ENCODE measurements at places on chromosomes 3 and 15.
A peak's percentile ranks its signal among the peaks of the same experiment; 100 is the strongest.

GRCh38 chr3:37511463-37511920 is 337.1 kb upstream of the LRRFIP2 start:
- no peak for DNase-seq

DNA sequence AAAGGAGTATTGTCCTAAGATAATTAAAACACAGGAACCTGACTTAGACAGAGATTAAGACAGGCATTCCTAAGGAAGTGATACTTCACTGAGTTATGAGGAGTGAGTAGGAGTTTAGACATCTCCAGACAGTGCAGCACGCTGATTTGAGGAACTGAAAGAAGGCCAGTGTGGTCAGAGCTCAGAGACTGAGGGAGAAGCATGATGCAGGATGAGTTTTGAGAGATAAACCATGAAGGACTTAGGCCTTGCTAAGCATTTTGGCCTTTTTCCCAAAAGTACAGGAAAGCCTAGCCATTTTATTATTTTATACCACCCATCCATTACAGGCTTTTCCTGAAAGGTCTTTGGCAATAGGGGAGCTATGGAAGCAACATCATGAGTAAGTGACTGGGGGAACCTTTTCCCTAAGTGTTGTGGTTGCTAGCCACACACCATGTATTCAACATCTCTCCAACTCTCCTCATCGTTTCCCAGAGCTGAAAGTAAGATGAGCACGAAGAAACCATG is 375.6 kb upstream of the TPRG1 start:
- no peak for DNase-seq

DNA sequence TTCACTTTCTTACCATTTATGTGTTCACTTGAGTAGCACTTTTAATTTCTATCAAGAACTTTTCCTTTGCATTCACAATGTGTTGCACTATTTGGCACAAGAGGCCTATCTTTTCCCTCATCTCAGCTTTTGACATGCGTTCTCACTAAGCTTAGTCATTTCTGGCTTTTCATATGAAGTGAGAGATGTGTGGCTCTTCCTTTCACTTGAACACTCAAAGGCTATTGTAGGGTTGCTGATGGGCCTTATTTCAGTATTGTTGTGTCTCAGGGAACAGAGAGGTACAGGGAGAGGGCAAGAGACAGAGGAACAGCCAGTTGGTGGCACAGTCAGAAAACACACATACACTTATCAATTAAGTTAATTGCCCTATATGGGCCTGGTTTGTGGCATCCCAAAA is 127.4 kb upstream of the MLF1 start:
- DNase-seq, result no peak

- no peak for DNase-seq
These were observed 220.8 kb upstream of the TPRG1 start for GRCh38 chr3:188950832-188951489.

- peak; percentile 9 for DNase-seq
These were observed 57.8 kb upstream of the ACTC1 start for GRCh38 chr15:34853001-34853758.

GRCh38 chr15:90497912-90498311 is 31.8 kb upstream of the CRTC3 start:
- no peak for DNase-seq

DNA sequence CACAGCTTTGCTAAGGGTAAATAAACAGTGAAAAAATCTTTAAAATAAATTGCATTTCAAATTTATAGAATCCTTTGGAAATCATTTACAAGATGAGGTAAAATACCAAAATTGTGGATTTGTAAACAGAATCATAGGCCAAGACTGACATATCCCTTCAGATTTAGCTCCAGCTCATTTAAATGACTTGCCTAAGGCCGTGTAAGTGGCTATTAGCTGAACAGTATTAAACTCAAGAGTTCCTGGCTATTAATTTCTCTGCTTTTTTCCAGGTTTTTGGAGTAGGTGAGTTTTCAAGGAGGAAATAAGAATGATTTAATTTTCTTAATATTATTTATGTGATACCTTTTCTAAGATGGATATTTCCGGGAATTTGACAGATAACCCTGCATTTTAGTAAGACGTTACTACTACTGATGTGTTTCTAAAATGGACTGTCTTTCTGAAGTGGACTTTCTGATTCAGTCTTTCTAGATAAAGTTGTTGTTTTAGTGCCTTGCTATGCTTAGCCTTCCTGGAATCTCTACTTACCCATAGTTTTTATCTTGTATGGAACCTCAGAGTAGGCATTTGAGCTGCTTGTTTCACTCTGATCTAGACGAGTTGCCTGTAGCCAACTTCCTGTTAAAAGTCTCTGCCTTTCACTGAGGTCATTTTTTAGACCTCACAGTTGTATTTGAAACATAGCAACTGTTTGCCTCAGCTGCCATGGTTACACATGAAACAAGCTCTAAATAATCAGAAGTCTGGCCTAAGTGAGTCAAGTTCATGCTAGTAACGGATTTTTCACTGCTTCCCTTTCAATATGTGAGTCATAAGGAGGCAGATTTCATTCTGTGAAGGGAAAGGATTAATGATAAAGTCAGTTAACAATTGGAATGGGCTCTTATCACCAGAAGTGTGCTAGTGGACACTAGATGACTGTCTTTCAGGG is 127.0 kb downstream of the KLHL25 start:
- DNase-seq, result peak; percentile 18

GRCh38 chr3:57120040-57120439 is 45.1 kb downstream of the IL17RD start:
- no peak for DNase-seq

DNA sequence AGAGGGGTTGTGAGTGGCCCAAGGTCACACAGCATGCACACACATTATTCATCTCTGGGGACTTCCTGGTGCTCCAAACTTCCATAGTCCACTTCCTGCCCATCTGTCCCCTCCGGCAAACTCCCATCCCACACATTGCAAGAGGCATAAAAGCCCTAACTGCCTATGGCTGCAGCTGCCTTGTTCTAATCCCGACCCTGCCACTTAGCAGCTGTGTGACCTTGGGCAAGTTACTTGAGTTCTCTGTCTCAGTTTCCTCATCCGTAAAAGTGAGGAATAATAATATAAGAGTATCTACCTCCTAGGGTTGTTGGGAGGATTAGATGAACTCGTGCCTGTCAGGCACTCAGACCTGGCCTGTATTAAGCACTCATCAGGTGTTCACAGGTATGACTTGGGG is 84.2 kb downstream of the SMAD6 start:
- no peak for DNase-seq

All from hematopoietic multipotent progenitor cell treated with erythropoietin and hydrocortisone succinate and interleukin-3 and kit ligand, for 8 days (in vitro differentiated cells).